ENCODE measurements at places on chromosomes 11 and 22. TPM values are rescaled to one million over a fixed set of nuclear protein-coding genes. Genes with fewer than 3 reads are reported as not detected.

KLHDC7B gene
- total RNA-seq = 0.17 TPM

CCDC88B gene
- total RNA-seq = 21.6 TPM

SMC1B gene
- not detected for total RNA-seq

CDC42EP2 gene
- total RNA-seq = 10.3 TPM

OR51Q1 gene
- not detected for total RNA-seq

SLC7A4 gene
- total RNA-seq = 4.0 TPM

SERPIND1 gene
- total RNA-seq = not detected

IGF2 gene
- 10.8 TPM for total RNA-seq

SLCO2B1 gene
- 71.5 TPM for total RNA-seq

KDELR3 gene
- total RNA-seq = 17.2 TPM

P2RY2 gene
- 14.5 TPM for total RNA-seq

HMBS gene
- 16.1 TPM for total RNA-seq

GGT1 gene
- total RNA-seq = 195 TPM

UBXN1 gene
- 88.9 TPM for total RNA-seq

C11orf87 gene
- not detected for total RNA-seq

IGSF9B gene
- total RNA-seq = 4.4 TPM

SLC37A2 gene
- 25.8 TPM for total RNA-seq

OR4D10 gene
- total RNA-seq = not detected

TRIM48 gene
- total RNA-seq = not detected

ALG12 gene
- 22.8 TPM for total RNA-seq

KRTAP5-6 gene
- total RNA-seq = not detected

OR52E8 gene
- not detected for total RNA-seq

ISX gene
- 71.5 TPM for total RNA-seq

ANO9 gene
- total RNA-seq = 180 TPM

RELA gene
- total RNA-seq = 57.6 TPM

XKR3 gene
- not detected for total RNA-seq

GRIA4 gene
- total RNA-seq = 0.89 TPM

MUC15 gene
- not detected for total RNA-seq

UBTFL1 gene
- total RNA-seq = not detected

OR4C5 gene
- total RNA-seq = not detected

SLC25A45 gene
- 5.8 TPM for total RNA-seq

CSF2RB gene
- total RNA-seq = 5.6 TPM

OSM gene
- total RNA-seq = 0.20 TPM
